ENCODE measurements at places on chromosomes 7 and 10.

DNA sequence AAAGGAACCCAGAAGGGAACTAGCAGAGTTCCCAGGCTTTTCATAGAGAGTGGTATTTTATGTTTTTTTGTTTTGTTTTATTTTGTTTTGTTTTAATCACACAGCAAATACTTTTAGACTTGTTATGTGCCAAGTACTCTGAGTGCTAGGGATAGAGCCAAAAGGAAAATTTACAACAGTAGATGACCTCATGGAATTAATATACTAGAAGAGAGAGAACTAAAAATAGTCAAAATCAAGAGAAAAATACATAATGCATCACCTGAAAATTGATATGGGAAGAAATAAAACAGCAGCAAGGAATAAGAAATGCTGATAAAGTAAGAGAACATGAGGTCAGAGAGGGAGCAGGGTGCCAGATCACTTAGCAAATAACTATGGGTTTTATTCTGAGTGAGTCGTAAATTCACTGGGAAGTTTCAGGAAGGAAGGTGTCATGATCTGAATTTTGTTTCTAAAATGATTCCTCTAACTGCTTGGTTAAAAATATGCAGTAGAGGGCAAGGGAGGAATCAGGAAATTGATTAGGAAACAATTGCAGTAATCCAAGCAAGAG lies 351.0 kb downstream of the ANKRD7 start:
- no peak overlapping the region for H3K27ac ChIP-seq
- DNase-seq: no peak
- H3K36me3 ChIP-seq: no peaks in the 10 kb centered on the region
- H3K4me1 ChIP-seq: no peaks in the 10 kb centered on the region

DNA sequence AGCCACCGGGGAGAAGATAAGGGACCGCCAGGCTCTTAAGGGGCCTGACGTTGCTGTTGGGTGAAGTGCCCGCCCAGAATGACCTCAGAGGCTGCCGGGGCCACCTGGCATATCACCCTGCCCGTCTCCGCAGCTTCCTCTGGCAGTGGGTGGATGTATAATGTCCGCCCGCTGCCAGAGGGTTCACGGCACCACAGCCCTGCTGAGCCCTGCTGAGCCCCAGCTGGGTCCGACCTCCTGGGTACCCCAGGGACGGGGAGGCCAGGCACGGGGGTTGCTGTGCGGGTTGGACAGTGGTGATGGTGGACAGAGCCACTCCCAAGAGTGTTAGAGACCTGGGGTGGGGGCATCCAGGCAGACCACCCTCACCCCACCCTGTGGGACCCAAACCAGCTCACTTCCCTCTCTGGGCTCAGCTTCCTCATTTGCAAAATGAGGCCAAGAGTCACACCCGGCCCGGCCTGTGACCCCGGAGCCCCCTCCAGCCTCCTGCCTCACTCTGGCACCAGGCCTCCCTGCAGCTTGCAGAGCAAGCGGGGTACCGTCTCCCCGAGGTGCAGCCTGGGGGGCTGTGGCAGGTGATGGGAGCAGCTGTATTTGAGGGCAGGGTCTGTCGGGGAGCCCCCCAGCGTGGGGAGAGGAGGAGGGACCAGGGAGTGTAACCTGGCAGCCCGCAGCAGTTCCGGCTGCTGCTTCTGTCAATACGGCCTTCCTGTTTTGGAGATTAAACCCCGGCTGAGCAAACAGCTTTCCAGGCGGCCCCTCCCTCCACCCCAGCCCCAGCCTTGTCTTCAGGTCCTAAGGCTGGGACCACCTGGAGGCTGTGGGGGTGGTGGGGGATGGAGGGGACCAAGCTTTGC lies 8.4 kb upstream of the LFNG start:
- no peaks in the 10 kb centered on the region for H3K27me3 ChIP-seq
- H3K4me1 ChIP-seq: peaks cover 47% of the 10 kb centered on the region
- H3K36me3 ChIP-seq: no peaks in the 10 kb centered on the region
- DNase-seq: peak; percentile 68

- no peaks in the 10 kb centered on the region for H3K27me3 ChIP-seq
- H3K4me1 ChIP-seq: no peaks in the 10 kb centered on the region
- no peak for DNase-seq
- H3K27ac ChIP-seq: no peak overlapping the region
- H3K4me3 ChIP-seq: no peak overlapping the region
Observed at GRCh38 chr7:55871932-55872485, 9.5 kb upstream of the SEPTIN14 start.

DNA sequence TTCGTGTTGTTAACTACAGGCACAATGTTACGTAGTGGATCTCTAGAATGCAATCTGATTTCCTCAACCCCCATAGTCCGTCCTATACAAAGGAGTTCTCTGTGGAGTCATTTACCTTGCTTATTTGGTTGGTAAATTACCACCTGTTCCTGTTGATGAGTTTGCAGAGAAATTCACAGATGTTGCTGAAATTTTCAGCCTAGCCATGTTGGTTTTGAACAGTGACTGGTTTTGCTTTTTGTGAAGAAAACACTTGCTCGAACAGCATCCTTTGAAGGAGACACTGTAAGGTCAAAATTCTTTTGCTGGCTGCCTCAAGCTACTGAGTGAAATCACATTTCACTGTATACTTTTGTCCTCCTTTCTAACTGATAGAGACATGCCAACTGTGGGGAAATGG lies 15.4 kb upstream of the PRKCQ start:
- peaks cover 90% of the 10 kb centered on the region for H3K4me1 ChIP-seq
- H3K4me3 ChIP-seq: peak overlapping the region; percentile 65
- peak overlapping the region; percentile 95 for H3K27ac ChIP-seq
- DNase-seq: no peak
- H3K36me3 ChIP-seq: peaks cover 64% of the 10 kb centered on the region

DNA sequence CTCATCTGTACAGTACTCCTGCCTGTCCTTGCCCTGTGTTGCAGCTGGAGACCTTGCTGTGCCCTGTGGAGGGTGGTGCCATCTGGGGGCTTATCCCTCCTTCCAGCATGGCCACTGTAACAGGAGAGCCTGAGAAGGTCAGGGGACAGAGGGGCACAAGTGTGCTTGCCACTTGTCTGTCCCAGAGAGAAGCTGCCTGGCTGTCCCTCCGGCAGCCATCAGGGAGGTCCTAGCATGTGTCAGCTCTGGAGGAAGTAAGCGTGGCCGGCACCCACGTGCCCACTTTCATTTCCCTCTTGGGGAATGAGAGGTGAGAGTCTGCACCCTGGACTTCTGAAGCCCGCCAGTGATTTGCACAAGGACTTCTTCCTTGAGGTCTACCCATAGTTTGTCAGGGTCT lies 97.0 kb upstream of the PPIF start:
- H3K27me3 ChIP-seq: no peaks in the 10 kb centered on the region
- H3K27ac ChIP-seq: peak overlapping the region; percentile 80
- no peak for DNase-seq
- peaks cover 49% of the 10 kb centered on the region for H3K4me1 ChIP-seq

- peaks cover 21% of the 10 kb centered on the region for H3K36me3 ChIP-seq
- peaks cover 31% of the 10 kb centered on the region for H3K4me1 ChIP-seq
- no peak for DNase-seq
- no peak overlapping the region for H3K27ac ChIP-seq
- H3K4me3 ChIP-seq: no peak overlapping the region
Observed at GRCh38 chr7:32537760-32538159, 42.5 kb downstream of the AVL9 start.

All from activated naive CD8-positive, alpha-beta T cell treated with anti-CD3 and anti-CD28 coated beads for 36 hours (primary cell).